Retinal pigment epithelial cell (primary cell): ENCODE measurements at places on chromosomes 12 and 14.

DNA sequence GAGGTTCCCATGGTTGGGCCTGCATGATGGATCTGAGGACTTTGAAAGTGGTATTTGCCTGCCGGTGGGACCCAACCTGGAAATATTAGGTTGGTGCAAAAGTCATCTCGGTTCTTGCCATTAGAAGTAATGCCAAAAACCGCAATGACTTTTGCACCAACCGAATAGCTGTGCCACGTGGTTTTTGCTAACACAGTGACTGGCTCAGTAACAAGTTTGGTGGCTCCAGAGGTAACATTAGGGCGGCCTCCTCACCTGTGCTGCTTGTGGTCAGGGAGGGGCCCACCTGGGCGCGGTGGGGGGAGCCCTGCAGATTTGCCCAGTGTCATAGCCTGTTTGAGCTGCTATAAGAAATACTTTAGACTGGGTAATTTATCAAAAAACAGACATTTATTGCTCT is 1.8 kb downstream of the BDKRB2 start:
- DNase-seq = no peak

DNA sequence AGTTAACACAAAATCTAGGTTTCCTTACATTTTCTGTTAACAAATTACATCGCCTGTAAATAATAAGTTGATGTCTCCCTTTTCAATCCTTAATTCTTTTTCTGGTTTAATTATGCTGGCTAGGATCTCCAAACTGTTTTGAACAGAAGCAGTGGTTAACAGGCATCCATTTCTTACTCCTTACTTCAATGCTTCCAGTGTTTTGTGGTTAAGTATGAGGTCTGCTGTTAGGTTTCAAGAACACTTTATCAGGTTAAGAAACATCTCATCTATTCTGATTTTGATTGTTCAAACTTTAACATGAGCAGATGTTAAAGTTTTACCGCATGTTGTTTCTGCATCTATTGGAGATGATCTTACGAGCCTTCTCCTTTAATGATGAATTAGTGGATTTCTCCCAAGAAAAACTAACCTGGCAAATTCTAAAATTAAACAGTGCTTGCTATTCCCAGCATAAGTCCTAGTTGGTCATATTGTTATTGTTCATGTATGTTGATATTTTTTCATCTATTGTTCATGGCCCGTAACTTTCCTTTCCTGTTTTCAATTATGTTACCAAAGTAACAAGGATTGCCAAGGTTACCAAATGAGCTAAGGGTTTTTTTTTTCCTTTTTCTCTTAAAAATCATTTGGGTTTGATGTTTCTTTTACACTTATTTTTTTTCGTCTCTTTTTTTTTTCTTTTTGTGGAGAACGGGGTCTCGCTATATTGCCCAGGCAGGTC is 33.4 kb downstream of the POLE start:
- DNase-seq = no peak

DNA sequence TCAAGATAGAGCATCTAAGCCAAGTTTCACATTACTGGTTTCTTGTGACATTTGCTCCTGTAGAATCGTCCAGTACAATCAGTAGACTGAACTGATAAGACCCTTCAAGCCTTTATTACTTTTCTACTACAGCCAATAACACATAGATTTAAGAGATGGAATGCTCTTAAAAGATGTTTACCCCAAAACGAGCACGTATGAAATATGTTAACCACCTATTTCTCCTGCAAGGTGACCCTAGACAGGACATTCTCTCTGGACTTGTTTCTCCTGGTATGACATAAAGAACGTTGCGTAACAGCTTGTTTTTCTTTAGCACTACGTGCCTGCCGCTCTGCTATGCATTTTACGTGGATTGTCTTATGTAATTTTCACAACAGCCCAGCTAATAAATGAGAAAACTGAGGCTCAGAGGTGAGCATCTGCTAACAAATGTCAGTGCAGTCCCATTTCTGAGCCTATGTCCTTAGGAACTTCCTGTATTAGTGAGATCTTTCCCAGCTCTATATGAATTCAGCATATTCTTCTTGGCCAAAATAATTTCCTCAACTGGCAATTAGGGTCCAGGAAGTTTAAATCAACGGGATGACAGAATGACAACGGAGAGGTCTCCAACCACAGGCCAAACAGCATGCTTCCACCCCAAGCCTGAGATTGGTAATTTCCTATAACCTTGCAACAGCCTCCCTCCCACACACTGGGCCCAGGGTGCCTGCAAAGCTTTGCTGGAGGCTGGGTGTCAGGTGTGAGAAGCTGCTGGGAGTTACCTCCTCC is 3.7 kb downstream of the NFKBIA start:
- DNase-seq = no peak

DNA sequence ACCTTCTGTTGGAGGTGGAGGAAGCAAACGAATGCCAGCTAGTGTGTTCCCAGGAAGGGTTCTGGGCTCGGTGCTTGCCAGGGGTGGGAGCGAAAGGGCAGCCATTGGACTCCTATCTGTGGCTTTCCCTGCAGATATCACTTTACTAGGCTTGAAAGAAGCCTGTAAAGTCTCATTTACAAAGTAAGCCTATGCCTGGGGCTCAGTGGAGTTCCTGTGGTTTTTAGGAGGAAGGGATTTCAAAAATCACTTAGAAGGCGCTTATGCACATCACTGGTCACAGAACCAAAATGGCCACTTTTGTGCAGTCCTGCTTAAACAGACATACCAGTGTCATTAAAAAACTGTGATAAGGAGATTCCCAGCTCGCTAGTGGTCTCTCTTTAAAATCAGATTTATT is 22.7 kb downstream of the CLMN start:
- DNase-seq = no peak

DNA sequence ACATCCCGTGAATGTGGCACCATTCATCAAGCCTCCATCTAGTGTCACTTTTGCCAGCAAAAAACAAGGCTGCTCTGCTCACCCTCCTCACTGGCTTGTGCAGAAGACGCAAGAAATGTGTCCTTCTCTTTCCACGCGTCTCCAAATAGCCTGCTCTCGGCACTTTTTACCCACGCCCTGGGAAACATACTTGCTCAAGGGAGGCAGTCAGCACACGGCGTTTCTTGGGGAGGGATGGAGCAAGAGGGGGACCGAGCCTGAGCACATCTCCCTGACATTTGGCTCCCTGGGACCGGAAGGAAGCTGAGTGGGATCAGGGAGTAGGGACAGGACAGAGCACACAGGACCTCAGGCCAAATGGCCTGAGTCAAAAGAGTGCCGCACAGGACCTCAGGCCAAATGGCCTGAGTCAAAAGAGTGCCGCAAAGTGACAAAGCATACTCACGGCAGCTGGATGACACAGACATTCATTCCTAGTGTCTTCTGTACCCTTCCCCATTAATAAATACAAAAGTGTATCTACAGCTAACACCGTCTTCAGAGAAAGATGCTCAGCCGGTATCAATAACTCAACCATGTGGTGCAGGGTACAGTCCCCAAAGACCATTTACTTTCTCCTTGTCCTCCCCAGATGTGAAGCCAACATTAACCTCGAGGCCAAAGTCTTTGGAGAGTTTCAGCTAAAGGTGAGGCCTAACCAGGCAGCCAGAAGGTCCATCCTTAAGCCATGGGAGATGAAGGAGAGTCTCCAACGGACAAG is 7.1 kb downstream of the BCL11B start:
- no peak for DNase-seq

DNA sequence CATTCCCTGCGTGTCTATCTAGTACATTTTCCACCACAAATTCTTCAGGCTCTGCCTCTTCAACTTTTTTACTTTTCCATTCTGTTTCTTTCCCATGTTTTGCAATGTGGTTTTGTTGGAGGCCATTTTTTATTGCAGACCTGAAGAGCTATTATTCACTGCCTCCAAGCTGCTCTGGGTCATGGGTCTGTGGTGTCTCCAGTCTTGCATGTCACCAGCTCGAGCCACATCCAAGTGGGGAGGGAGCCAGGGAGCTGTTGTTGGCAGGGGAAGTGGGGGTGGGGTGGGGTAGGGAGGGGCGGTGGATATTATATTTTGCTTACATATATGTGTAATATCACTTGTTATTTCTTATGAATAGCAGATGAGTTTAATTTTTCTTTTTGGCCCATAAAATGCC is 69.1 kb downstream of the VEZT start:
- no peak for DNase-seq
